Uterus (tissue), 4 donors: ENCODE measurements at places on chromosomes 4 and X. TPM values are rescaled to one million over a fixed set of nuclear protein-coding genes. Genes with fewer than 3 reads are reported as not detected.

Gene FAM9B
- 1.7 TPM for total RNA-seq

Gene MAB21L2
- total RNA-seq = not detected

Gene GPR119
- total RNA-seq = not detected

Gene CXCL11
- total RNA-seq = not detected

Gene ALB
- 11.3 TPM for total RNA-seq

Gene GLUD2
- total RNA-seq = 5.4 TPM

Gene NUDT10
- 3.8 TPM for total RNA-seq
